Type B pancreatic cell (in vitro differentiated cells): ENCODE measurements at places on chromosomes 5 and 9. TPM values are rescaled to one million over a fixed set of nuclear protein-coding genes. Genes with fewer than 3 reads are reported as not detected.

Gene LSM11
- 3.6 and 7.1 TPM in 2 replicates for total RNA-seq

Gene PCDHA10
- total RNA-seq: 9.9 and 20.3 TPM in 2 replicates

Gene TGFBI
- total RNA-seq: 71.4 and 302 TPM in 2 replicates

Gene FAM221B
- total RNA-seq: 1.1 TPM in 1 of 2 replicates, not detected in the other

DNA sequence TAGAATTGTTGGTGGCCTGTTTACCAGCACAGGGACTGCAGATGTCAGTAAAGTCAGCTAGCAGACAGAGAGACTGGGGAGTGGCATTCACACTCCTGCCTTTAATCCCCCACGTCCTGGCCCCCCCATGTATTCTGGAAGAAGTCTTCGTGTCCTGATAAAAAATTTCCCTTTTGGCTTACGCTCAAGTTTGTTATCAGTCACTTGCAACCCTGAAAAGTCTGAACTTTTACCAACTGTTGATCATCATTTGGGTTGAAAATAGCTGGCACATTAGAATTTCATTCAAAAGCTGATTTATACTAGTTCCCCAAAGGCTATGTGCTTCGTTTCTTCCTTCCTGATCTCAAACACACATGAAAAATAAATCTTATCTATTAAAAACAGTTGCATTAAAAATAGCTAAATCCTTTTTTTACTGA, 5.8 kb upstream of the CRHBP start:
- no peak for DNase-seq

- no peak for DNase-seq
Observed at GRCh38 chr5:111255169-111255568, 31.0 kb downstream of the CAMK4 start.

DNA sequence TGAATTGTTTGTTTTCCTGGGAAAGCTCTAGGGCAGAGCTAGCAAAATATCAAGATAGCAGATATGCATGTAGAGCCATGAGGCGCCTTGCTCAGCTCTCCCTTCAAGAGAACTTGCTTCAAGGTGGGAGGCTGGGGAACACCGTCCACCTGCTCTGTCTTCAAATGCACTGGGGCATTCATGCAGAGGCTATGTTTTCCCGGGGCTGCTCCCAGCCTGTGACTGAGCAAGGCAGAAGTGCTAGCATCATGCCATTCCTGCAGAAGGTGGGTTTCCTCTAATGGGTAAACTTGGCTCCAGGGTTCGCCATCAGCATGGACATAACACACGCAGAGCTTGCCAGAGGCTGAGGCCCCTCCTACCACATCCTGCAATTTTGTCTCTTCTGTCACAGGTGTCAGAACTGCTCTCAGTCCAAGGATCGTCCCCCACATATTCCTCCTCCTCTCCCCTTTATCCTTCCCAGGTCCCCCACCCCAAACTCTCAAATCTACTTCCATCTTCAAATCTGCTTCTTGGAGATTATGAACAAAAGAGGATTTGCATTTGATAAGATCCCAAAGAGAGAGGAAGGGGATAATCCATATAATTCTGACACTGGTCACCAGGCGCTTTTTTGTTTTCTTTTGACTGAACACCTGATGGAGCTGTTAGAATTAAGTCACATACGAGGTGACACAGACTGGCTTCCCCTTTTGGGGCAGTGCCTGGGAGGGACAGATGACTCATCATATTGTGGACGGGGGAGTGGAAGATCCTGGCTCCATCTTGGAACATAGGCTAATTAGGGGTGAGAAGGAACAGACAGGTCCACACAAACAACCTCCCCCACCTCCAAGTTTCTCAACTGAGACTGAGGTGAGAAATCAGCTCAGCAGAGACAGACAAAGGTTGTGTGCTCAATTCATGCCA, 85.0 kb upstream of the TAF11L2 start:
- DNase-seq: no peak

- DNase-seq: no peak
Observed at GRCh38 chr5:33556330-33557328, 115.9 kb downstream of the TARS1 start.

- DNase-seq: no peak
Observed at GRCh38 chr5:179793468-179794139, at the start of gene LTC4S. TSS of gene LTC4S (plus strand) at chr5:179793986. CDS start at chr5:179794081, 95 bp downstream.

DNA sequence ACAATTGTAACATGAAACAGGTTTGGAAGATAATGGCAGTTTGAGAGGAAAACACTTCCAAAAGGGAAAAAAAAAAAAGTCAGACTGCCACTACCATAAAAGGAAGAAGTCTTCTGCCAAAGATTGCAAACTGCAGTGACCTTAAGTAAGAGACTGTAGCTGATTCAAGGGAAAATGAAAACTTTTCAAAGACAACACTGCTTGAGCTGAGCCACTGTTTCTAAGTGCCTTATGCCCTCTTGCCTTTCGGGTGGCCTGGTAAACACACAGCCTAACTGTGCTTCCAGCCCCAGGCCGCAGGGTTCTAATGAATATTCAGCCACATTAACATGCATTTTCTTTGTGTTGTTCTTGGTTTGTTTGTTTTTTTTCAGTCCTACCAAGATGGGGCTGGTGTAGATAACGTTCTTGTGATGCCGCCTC, 354.6 kb downstream of the BNC2 start:
- DNase-seq: no peak

DNA sequence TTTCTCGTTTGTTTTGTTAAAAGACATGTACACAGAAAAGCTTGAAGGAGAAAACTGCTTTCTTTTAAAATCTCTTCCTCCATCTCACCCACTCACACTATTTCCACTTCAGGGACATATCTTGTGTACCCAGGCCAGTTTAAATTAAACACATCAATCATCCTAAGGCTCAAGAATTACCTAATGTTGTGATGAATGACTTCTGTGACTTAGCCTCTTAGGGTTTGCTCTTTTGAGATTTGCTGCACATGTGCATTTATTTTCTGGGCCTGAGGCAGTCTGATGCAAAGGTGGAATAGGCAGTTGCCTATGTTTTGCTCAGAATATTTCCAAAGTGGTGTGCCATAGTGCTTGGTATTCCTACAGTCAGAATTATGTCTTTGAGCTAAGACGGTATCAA, 439.9 kb upstream of the CHD1 start:
- no peak for DNase-seq
